Stimulated activated CD8-positive, alpha-beta memory T cell treated with anti-CD3 and anti-CD28 coated beads, Interleukin-4, amount 100 ng/mL, for 48 hours (primary cell): ENCODE measurements at places on chromosomes 2 and 18.

DNA sequence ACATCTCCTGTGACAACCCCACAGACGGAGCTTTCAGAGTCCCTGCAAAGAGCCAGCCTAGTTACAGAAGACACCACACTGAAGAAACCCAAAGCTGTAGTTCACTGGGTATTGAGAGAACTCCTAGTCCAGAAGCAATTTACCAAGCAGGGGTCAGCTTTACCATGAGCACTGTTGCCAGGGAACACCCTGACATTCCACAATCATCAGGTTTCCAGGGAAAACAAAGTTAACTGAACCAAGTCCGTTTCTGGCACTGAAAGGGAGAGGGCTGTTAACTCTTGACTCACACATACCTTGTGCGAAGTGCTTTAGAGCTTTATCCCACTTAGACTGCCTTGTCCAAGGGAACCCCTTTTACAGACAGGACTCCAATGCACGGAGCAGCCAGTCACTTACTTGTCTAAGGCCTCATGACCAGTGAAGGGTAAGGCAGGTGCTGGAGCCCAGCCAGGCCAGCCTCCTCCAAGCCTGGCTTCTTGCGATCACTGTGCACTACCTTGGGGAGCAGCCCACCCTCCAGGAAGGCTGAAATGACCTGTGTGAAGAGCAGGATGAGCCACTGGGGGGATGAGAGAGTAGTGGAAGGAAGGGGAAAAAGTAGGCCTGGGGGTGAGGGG is 53.9 kb downstream of the REEP1 start:
- DNase-seq, result no peak

DNA sequence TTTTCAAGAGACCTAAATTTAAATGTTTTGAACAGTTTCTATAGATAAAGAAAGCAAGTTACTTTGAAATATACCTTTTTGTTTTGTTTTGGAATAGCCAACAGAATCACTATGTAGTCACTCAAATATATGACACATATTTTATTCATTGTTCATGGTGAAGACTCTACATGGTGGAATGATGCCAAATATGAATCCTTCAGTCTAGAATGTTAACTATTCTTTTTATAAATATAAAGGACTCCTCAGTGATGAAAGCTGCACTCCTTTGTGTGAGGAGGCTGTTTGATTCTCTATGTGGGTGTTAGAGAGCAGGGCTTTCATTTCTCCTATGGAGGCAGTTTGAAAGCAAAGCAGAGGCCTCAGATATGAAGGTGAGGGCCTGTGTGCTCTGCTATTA is 396.4 kb upstream of the LRRTM1 start:
- DNase-seq, result no peak

DNA sequence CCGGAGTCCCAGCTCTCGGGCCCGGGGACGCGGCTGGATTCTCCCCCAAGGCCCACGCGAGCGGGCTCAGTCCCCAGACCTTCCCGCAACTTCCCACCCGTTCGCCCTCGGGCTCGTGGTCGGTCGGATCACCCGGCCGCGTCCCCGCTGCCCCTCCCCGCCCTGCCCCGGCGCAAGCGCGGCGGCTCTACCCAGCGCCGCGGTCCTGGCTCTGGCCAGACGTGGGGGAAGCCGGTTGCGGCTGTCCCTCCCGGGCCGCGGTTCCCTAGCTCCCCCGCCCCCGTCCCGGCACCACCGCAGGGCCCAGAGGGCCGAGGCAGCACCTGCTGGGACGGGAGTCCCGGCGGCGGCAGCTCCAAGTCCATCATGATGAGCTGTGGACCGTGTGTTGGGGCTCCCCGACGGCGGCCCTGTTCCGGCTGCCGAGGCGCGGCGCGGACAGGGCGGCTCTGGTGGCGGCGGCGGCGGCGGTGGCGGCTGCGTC is 276 bp downstream of the NFE2L2 start:
- no peak for DNase-seq

GRCh38 chr18:79682894-79683625 is 3.5 kb downstream of the CTDP1 start:
- DNase-seq, result peak; percentile 86

GRCh38 chr2:95314964-95315611 is 17.9 kb downstream of the KCNIP3 start:
- DNase-seq, result no peak

DNA sequence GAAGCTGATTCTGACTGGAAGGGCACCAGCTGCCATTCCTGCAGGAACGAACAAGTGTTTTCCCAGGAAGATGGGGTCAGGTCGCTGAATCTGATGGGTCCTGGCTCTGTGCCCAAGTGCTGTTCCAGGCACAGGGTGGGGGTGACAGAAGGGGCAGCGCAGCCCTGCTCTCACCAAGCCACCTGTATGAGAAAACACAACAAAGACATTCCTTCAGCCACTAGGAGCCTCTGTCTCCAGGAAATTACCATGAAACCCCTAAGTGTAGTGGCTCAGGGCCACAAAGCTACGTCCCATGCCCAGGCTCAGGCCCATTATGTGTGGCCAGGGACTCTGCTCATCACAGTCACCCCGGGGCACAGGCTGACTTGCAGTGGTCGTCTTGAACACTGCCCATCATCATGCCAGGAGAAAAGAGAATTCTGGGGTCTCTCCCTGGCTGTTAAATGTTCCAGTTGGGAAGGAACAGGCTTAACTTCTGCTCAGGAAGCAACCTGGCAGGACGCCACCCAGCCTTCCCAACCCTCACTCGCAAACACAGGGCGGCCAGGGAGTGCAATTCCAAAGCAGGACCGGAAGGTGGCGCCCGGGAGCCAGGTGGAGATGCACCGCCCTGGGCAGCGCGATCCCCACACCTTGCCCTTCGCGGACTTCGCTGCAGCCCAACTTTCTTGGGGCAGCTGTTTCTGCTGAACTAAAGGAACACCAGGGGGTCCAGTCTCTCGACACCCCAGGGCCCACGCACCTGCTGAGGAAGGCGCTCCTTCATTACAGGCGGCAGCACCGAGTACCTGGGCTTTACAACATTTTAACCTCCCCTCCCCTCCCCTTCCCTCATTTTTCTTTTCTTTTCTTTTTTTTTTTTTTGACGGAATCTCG is 11.0 kb upstream of the SFTPB start:
- DNase-seq, result peak; percentile 90

DNA sequence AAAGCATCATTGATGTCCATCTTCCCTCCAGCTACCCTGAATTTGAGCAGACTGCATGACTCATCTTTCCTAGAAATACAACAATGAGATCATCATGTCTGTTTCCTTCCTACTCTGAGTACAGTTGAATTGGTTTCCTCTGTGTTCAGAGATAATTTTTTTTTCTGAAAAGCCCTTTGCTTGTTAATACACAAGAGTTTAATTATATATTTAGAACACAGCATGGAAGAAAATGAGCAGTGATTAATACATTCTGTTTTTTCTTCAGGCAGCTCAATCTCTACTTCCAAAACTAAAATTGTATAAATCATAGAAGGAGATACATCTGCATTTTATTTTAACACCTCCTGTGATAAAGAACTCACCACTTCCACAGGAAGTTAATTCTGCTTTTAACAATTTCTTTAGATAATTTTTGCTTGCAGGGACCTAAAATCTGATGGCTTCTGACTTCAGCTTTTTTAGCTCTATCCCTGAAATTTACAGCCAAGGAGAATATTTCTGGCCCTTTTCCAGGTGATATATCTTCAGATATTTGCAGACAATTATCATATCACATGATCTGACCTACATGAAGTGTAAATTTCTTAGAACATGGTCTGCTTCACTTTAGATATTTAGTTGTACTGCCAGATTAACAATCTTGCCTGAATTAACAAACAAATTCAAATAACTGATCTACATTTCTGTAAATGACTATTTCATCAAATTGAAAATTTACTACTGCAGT is 249.0 kb downstream of the TRIB2 start:
- DNase-seq, result no peak

GRCh38 chr2:96493072-96493471 is 12.1 kb downstream of the NEURL3 start:
- DNase-seq, result no peak

- DNase-seq, result no peak
These were observed 67.1 kb downstream of the RTP5 start for GRCh38 chr2:241936457-241937133.

DNA sequence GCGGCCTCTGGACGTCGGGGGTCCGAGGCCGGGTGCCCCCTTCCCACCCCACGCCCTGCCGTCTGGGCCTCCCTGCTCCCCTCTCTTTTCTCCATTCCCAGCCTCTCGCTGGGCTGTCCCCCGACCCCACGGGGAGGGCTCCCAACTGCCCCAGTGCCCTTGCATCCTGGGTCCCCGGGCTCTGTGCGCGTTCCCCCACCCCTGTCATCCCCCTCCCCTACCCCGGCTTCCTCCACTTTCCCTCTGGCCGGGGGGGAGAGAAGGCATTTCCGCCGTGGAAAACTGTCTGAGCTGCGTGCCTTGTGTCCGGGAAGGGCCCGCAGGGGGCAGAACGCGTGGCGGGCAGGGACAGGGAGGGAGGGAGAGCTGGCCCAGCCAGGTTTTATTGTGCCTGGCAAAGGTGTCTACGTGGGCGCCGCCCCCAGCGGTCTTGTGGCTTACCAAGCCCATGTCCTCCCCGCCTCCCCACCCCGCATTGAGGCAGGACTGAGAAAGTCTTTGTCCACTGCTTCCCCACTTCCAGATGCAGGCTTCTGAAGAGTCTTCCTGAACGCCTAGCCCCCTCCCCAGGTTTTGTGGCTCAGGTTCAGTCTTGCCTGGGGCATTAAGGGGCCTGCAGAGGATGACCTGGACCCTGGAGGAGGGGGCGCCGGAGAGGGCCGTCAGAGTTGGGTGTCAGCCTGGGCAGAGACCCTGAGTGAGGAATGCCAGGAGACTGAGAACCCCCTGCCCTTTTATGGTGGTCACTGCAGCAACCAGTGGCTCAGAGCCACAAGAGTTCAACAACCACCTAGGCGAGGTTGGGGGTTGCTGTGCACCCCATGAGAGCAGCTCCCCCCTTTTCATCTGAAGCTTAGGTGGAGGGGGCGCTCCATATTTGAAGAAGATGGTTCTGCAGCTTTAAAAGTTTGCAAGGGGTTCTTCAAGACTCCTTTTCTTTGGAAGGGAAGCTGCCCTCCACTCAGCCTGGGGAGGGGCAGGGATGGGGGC is 1.3 kb downstream of the ITM2C start:
- peak; percentile 56 for DNase-seq

GRCh38 chr2:181320638-181321037 is 136.5 kb upstream of the ITGA4 start:
- DNase-seq, result no peak

GRCh38 chr2:136399667-136400289 is 281.8 kb upstream of the CXCR4 start:
- DNase-seq, result no peak

DNA sequence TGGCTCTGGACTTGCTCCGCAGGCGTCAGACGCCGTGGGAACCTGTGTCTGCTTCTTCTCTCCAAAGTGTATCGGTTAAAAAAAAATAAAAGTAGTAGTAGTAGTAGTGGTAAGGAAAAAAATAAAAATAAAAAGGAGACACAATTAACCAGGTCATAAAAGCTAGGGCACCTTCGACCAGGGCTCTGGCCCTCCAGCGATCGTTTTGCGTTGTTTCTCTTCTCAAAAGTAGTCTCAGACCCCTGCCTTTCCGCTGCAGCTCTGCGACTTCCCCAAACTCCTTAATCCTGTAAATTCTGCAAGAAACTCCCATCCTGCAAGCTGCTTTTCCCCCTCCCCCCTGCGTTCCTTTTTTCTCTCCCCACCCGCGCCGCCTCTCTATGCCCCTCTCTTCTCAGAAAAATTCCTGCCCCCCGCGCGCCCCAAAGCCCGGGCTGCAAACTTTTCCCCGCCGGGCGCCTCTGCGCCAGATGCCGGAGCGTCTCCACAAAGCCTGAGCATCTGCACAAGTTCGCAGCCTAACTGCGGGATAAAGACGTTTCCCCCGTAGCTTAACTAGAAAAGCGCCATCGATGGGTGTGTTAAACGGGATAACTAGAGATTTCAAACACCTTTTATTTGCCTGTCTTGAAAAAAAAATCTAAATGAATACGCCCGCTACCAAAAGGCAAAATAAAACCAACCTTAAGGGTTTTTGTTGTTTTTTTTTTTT is 1.8 kb upstream of the SALL3 start:
- peak; percentile 22 for DNase-seq
